ENCODE measurements at places on chromosomes 6 and 20.

DNA sequence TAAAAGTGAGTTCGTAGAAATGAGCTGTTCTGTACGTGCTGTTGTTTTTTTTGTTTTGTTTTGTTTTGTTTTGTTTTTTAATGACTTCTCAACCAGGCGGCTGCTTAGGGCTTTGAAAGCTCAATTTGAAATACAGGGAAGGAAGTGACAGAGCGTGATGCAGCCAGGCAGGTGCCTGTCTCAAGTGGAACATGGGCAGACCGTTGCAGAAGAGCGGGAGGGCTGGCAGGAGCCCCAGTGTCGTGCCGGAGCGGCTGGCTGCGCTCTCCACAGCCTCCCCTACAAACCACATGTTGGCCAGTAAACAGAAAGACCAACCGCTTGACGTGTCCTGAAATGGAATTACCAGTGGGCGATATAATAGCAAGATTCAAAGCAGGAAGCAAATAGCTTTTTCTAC lies 164.9 kb upstream of the RREB1 start:
- DNase-seq = peak; percentile 16

DNA sequence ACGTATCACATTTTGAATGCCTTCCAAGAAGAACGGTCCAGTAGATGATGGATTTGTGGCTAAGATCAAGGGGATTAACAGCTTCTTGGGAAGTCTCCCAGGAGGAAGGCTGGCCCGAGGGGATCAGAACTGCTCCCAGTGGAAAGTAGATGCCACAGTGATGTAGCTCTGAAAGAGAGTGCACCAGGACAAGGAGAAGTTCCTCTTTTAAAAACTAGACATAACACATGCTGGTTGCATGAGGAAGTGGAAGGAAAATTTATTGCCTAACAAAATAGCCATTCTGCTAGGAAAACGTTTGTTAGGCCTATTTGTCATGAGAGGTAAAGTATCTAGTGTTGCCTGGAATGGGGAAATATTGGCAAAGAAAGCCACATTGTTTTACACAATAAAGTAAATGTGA lies 87.8 kb downstream of the CDH26 start:
- no peak for DNase-seq

DNA sequence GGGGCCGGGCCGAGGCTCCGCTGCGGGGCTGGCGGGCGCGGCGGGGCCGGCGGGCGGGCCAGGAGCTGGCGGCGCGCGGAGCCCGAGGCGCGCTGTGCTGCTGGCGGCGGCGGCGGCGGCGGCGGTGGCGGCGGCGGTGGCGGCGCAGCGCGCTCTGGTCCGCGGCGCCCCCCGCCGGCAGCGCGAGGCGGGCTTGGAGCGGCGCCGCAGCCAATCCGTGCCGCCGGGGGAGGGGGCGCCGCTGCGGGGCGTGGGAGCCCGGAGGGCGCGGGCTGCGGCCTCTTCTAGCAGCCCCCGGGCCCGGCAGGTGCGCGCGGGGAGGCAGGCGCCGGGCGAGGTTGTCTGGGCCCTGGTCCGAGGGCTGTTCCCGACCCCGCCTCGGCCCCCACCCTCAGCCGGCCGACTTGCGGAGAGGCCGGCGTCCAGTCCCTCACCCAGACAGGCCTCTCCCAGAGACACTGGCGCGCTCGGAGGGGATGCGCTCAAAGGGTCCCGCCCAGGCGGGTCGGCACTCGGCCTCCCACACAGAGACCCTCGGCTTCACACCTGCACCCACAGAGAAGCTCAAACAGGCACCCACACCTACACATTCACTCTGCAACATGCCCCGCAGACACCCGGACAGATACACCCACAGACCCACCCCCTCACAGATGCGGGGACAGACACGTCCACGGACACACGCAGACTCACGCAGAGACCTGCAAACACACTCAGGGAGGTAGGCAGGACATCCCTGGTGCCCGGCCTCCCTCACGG lies at the start of gene RIMS4:
RIMS4 (minus strand) TSS at position 156 of the 759 bp plus-strand sequence. CDS start 275 bp downstream, outside the sequence.
- DNase-seq = peak; percentile 25

- DNase-seq = no peak
These were observed 38.7 kb upstream of the POU5F1 start for GRCh38 chr6:31209137-31209536.

- no peak for DNase-seq
These were observed 91.9 kb upstream of the CLDN20 start for GRCh38 chr6:155171747-155172449.

DNA sequence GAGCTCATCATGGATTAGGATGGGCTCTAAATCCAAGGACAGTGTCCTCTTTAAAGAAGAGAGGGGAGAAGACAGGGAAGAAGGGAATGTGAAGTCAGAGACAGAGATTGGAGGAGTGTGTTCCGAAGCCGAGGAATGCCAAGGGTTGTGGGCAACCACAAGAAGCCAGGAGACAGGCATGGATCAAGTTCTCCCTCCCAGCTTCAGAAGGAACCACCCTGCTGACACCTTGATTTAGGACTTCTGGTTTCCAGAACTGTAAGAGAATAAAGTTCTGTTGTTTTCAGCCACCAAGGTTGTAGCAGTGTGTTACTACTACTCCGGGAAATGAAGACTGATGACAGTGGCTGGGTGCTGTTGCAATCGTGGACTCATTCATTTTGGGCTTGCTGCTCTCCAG lies 120.1 kb downstream of the RPS12 start:
- no peak for DNase-seq

- no peak for DNase-seq
These were observed 36.8 kb downstream of the KIAA1755 start for GRCh38 chr20:38223743-38224100.

DNA sequence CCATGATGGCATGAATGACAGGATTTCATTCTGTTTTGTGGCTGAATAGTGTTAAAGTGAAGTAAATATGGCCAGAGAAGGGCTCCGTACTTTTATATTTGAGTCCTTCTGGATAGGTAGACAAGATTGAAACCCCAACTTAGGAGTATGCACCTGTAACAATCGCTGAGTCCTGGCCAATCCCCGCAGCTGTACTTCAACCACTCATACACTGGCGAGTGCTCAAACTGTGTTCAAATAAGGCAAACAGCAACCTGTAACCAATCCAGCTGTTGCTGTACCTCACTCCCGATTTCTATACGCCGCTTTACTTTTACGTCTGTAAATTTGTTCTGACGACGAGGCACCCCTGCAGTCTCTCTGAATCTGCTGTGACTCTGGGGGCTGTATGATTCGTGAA lies 6.7 kb downstream of the TTLL2 start:
- DNase-seq = no peak

DNA sequence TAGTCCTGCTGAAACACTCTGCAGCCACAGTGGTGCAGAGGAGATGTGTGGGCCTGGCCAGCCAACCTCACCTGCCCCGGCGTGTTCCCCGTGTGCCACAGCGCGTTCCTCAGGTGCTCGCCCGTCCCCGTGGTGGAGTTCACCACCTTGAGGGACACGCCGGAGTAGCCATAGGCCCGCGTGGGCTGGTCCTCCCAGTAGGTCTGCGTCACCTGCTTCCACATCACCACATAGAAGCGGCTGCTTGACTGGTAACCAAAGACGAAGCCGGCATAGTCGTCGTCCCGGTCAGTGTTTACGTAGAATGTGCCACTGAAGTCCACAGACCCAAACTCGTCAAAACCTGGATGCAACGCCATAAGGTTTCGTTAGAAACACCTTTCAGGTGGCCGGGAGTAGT lies 31.5 kb downstream of the THBS2 start:
- DNase-seq = no peak

GRCh38 chr6:31877651-31878161 lies 1.1 kb downstream of the SLC44A4 start:
- no peak for DNase-seq

- no peak for DNase-seq
These were observed 75.0 kb downstream of the BCKDHB start for GRCh38 chr6:80181352-80182081.

- no peak for DNase-seq
These were observed 10.8 kb upstream of the ECT2L start for GRCh38 chr6:138785079-138785478.

DNA sequence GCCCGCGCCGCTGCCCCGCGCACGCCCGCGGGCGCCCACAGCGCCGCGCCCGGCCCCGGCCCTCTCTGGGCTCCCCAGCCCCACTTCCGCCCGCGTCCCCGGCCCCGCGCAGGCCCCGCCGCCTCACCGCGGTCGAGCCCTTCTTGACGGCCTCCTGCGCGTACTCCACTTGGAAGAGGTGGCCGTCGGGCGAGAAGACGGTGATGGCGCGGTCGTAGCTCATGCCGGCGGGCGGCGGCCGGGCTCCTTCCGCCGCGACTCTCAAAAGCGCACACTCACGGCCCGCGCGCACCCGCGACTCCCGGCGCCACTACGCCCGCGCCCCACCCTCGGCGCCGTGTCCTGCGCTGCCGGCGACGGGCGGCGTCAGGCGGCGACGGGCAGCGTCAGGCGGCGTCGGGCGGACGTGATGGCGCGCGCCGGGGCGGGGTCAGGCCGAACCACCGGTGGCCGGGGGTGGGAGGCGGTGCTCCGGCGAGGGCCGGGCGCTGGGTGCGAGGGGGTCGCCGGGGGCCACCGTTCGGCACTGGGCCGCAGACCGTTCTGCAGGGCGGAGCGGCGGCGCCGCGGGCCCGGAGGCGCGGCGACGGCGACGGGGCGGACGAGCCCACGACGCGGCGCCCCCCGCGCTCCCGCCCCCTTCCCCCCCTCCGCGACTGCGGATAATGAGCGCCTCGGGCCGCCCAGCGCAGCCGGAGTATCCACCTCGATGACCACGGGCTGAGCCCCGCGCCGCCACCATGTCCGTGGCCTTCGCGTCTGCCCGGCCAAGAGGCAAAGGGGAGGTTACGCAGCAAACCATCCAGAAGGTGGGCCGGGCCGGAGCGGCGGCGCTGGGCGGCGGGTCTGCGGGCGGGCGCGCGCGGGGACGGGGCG lies at the start of the genes PSMA7 and SS18L1:
PSMA7 (minus strand) TSS at position 314 of the 876 bp plus-strand sequence; CDS start at position 223, 91 bp downstream.
SS18L1 (plus strand) TSS at position 689 of the 876 bp plus-strand sequence; CDS start at position 741, 52 bp downstream.
- peak; percentile 92 for DNase-seq

- no peak for DNase-seq
These were observed 68.0 kb downstream of the SLC35F1 start for GRCh38 chr6:117974914-117975627.

GRCh38 chr20:13788167-13788834 lies 3.5 kb downstream of the NDUFAF5 start:
- DNase-seq = peak; percentile 64

GRCh38 chr6:43843669-43844171 lies 73.7 kb downstream of the VEGFA start:
- no peak for DNase-seq

- no peak for DNase-seq
These were observed 228.5 kb downstream of the ZMYND8 start for GRCh38 chr20:47127999-47128398.

DNA sequence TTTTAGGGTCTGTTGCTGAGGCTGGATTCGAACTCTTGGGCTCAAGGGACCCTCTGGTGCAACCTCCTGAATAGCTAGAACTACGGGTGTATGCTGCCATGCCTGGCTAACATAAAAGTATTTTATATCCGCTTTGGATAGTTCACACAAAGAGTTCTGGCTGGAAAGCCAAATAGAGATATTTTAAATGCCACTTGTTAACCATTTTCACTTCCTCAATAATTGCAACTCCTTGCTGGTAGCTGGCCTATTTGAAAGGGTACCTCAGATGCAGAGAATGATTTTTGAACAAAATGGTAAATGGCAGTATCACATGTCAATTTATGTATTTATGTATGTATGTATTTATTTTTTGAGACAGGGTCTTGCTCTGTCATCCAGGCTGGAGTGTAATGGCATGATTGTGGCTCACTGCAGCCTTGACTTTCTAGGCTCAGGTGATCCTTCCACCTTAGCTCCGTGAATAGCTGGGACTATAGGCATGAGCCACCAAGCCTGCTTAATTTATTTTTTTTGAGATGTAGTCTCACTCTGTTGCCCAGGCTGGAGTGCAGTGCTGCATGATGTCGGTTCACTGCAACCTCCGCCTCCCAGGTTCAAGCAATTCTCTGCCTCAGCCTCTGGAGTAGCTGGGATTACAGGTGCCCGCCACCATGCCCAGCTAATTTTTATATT lies 12.9 kb upstream of the JARID2 start:
- no peak for DNase-seq

- no peak for DNase-seq
These were observed 181.6 kb downstream of the CDH26 start for GRCh38 chr20:60139663-60140446.

DNA sequence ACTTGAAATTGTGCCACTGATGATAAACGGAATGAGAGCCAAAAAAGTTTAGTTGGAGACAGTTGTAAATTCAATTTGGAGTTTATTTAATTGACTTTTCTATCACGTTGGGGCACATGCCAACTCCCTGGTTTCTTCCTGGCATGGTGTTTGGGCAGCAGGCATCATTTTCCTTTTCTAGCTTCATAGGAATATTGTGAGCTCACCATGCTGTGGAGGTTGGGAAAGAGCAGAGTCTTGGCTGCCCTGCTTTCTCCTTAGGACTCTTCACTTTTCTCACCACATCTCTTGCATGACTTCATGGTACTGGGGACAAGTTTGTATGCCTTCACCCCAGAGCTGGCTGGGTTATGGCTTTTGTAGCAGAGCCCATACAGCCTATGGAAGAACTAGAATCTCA lies 6.4 kb downstream of the SCAND1 start:
- no peak for DNase-seq

DNA sequence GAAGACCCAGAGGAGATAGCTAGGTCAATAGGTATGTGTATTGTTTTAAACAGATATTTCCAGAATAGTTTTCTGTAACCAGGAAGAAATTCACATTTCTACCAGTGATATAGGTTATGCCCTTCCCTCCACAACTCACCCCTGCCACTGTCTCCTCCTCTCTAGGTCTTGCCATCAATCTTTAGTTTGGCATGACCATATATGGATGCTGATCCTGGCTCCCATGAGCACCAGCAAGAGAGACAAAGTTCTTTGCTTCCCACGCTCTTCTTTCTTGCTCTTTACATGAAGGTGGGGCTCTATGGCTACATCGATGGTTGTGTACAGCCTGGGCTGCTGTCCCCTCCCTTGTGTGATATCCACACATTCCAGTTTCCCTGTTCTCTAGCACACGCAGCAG lies 459.4 kb upstream of the ID4 start:
- no peak for DNase-seq

GRCh38 chr20:52166150-52166549 lies 25.4 kb downstream of the ZFP64 start:
- DNase-seq = no peak

DNA sequence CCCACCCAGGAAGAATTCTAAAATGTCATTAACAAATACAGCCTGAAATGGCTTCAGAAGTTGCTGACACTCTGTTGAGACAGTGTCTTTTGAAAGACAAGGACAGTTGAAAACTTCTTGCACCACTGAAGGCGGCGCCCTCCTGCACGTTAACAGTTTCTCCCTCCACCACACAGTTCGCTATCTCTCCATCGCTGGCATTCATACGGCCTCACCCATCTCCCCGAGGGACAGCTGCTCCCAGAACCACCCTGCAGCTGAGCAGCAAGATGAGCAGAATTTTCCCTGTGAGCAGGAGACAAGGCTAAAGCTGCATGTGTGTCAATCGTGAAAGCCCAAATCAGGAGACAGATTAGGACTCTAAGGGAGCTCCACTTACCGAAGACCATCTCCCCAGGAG lies 113.3 kb downstream of the LY86 start:
- DNase-seq = no peak

GRCh38 chr20:38986663-38987062 lies 24.5 kb downstream of the DHX35 start:
- DNase-seq = no peak

GRCh38 chr6:26243752-26244151 lies 121.2 kb upstream of the BTN3A2 start:
- DNase-seq = no peak

GRCh38 chr6:114796576-114796975 lies 453.8 kb upstream of the HS3ST5 start:
- DNase-seq = no peak

All from activated CD4-positive, alpha-beta T cell treated with anti-CD3 and anti-CD28 coated beads for 36 hours (primary cell).